Tibial nerve (tissue), 4 donors: ENCODE measurements at places on chromosomes 11 and 22. TPM values are rescaled to one million over a fixed set of nuclear protein-coding genes. Genes with fewer than 3 reads are reported as not detected.

GRCh38 chr22:24337894-24338645 is 67.4 kb downstream of the SPECC1L start:
- DNase-seq, result no peak

CDC42EP2 gene
- 26.4 TPM for total RNA-seq

GRCh38 chr11:123429913-123430720 is at the start of gene GRAMD1B:
TSS of gene GRAMD1B (plus strand) at chr11:123430269. CDS start at chr11:123430793, 524 bp downstream.
- DNase-seq, result no peak

GRCh38 chr11:68538025-68538424 is 77.5 kb downstream of the PPP6R3 start:
- no peak for DNase-seq

GRCh38 chr11:35330156-35330889 is 89.0 kb downstream of the SLC1A2 start:
- no peak for DNase-seq

- no peak for DNase-seq
Observed at GRCh38 chr11:116553482-116553881, 219.3 kb downstream of the BUD13 start.

DNA sequence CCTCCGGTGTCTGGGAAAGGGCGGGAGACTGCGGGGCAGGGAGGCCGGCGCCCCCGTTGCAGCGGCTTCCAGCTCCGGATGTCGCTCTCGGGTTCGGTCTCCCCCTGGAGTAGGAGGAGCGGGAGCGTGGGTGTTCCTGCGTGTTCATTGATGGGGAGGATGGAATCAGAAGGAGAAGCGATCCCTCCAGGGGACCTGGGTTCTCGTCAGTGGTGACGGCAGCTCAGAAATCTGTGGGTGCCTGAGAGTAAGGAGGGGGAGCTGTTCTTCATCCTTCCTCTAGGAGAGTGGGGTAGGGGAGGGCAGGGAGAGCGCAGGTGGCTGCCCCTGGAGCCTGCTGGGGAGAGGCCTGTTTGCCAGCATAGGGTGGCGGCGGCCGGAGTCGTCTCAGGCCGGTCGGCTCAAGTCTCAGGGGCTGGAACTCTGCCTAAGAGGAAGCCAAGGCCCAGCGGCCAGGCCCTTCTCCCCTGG is 1.1 kb downstream of the UBASH3B start:
- peak; percentile 15 for DNase-seq

OR6A2 gene
- 0.60 TPM for total RNA-seq

GRCh38 chr22:50518606-50519005 is 6.8 kb downstream of the SCO2 start:
- no peak for DNase-seq
